ENCODE measurements at places on chromosomes 11 and 22. TPM values are rescaled to one million over a fixed set of nuclear protein-coding genes. Genes with fewer than 3 reads are reported as not detected.

DNA sequence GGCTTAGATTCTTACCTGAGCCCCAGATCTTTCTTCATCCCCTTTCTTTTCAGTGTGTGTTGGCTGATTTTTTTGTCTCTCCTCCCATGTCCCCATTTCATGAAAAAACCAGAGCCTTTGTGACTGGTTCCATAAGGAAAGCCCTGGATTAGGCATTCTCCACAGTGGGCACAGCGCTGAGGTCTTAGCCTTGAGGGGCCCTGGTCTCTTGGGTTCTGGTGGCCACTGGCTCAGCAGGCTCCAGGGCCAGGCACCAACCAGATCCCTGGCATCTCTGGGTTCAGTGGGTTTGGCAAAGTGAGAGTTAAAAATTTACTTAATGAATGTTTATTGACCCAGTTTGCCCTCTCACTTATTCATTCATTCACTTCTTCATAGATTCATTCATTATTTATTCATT lies 49.5 kb upstream of the ACCSL start:
- no peaks in the 10 kb centered on the region for H3K4me1 ChIP-seq
- no peak overlapping the region for H3K27ac ChIP-seq
- H3K4me3 ChIP-seq = no peak overlapping the region
- DNase-seq = no peak

DNA sequence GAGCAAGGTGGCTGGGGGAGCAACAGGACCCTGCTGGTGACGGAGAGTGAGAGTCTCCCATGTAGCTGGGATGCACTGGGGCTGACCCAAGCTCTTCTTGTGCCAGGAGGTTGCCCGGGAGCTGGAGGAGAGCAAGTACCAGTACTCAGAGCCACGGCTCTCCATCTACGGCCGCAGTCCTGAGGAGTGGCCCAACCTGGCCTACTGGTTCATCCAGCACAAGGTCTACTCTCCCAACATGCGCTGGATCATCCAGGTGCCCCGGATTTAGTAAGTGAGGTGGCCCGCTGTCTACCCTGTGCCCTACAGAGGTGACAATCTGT lies 40.4 kb downstream of the AMPD3 start:
- peaks cover 34% of the 10 kb centered on the region for H3K36me3 ChIP-seq
- H3K4me1 ChIP-seq = peaks cover 4% of the 10 kb centered on the region
- no peak for DNase-seq
- H3K27me3 ChIP-seq = no peaks in the 10 kb centered on the region

GRCh38 chr11:64144587-64145472 lies 21.1 kb downstream of the MACROD1 start:
- H3K4me3 ChIP-seq = no peak overlapping the region
- H3K27me3 ChIP-seq = peaks cover 1% of the 10 kb centered on the region
- H3K27ac ChIP-seq = no peak overlapping the region
- no peak for DNase-seq
- H3K4me1 ChIP-seq = peaks cover 9% of the 10 kb centered on the region

GRCh38 chr22:25970374-25970911 lies 198.8 kb upstream of the SEZ6L start:
- H3K36me3 ChIP-seq = no peaks in the 10 kb centered on the region
- no peaks in the 10 kb centered on the region for H3K27me3 ChIP-seq
- H3K27ac ChIP-seq = no peak overlapping the region
- H3K4me1 ChIP-seq = peaks cover 26% of the 10 kb centered on the region
- no peak overlapping the region for H3K4me3 ChIP-seq

DNA sequence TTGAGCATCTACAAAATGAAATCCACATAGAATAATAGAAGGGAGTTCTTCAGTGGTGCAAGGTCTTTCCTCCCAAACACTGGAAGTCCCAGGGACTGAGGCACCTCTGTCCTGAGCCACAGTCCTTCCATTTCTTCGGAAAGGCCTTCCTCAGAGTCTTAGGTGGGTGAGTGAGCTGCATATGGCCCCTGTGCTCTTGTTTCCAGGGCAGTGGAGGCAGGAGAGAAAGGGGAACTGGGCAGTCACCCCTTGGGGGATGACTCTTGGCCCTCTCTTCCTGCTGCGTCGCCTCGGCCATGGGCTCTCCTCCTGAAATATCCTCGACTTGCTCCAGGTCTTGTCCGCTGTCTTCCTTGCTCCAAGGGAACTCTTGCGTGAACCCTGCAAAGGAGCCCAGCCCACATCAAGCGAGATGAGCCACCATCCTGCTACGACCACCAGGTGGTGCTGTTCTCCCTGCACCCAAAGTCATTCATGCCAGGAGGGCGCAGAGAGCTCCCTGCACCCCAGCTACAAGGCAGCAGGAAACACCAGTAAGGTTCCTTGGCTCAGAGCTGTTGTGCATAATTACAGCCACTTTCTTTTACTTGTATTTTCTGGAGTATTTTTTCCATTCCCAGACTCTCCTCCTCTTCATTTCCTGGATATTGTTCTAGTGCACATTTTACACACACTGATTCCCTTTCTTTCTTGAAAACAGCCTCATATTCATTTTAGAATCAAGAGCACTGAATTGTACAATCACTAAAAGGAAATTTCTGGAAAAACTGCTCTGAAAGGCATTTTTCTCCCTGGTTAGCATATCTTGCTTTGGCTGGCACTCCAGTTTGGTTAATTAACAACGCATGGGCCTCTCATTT lies 397.8 kb downstream of the OPCML start:
- H3K36me3 ChIP-seq = no peaks in the 10 kb centered on the region
- DNase-seq = peak; percentile 36
- H3K27me3 ChIP-seq = peaks cover 7% of the 10 kb centered on the region

DNA sequence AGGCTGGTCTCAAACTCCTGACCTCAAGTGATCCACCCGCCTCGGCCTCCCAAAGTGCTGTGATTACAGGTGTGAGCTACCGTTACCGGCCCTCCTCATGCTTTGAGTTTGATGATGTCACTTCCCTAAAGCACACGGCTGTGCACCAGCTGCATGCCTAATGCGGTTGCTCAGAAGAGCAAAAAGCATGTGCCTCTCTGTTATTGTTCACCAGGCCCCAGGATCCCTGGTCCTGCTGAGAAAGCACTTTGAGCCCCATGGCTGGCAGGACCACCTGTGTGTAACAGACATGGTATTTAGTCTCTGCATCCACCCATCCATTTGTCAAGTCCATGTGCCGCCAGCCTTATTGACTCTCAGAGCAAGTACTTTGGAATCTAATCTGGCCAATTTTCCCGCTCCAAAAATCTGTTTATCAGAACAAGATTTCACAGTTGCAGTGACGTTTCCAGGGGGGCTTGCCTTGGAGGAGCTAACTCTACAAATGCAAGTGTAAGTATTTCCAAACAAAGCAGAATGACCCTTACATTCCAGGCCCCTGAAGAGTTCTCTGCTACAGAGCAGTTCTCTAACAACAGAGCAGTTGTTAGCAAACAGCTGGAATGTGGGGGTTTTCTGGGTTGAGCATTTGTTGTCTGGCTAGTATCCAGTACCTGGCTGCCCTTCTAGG lies 89.4 kb downstream of the LDLRAD3 start:
- no peaks in the 10 kb centered on the region for H3K36me3 ChIP-seq
- DNase-seq = no peak
- H3K27ac ChIP-seq = no peak overlapping the region

GRCh38 chr11:88354912-88355311 lies 17.4 kb upstream of the CTSC start:
- peaks cover 45% of the 10 kb centered on the region for H3K4me1 ChIP-seq
- H3K4me3 ChIP-seq = peak overlapping the region; percentile 3
- peaks cover 3% of the 10 kb centered on the region for H3K36me3 ChIP-seq

- no peak overlapping the region for H3K4me3 ChIP-seq
- H3K4me1 ChIP-seq = peaks cover 66% of the 10 kb centered on the region
- no peak for DNase-seq
- H3K27ac ChIP-seq = no peak overlapping the region
- no peaks in the 10 kb centered on the region for H3K27me3 ChIP-seq
These were observed 58.8 kb downstream of the BMAL1 start for GRCh38 chr11:13336246-13336878.

DNA sequence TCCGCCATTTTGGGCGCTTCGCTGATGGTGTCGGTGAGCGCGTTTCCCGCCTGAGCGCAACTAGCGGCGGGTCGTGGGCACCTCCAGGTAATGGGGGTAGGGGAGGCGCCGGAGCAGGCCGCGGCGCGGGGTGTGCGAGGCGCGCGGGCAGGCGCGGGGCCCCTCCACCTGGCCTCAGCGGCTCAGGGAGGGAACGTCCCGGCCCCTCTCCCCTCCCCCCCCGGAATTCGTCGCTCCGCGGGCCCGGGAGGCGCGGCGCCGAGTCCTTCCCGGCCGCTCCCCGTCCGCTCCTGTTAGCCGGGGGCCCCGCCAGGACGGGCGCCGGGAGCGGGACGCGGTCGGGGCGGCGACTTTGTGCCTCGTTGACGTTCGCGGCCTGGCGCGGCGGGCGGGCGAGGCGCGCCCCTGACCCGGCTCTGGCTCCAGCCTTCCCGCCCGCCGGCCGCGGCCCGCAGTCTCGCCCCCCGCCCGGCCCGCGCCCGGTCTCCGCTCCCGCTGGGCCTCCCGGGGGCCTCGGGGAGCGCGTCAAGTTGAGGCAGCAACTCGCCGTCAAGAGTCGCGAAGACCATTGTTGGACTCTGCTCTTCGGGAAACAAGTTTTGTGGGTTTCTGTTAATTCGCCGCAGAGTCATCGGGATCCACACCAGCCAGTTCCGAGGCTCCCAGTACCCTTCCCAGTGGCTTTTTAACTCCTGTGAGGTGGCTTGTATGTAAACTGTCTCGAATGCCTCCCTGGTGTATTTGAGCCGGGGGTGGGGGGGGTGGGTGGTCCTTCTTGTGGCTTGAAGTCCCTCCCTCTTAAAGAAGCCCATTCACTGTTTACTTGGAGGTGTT lies at the start of gene PPP6R3:
Gene PPP6R3, plus strand, starts transcription at position 12 of the 834 bp plus-strand sequence. CDS start 76,913 bp downstream, outside the sequence.
- DNase-seq = no peak
- peak within 1 kb of the TSS; percentile 91 for H3K27ac ChIP-seq
- H3K36me3 ChIP-seq = peaks cover 11% of the 10 kb centered on the region
- H3K4me3 ChIP-seq = peak within 1 kb of the TSS; percentile 86
- no peaks in the 10 kb centered on the region for H3K27me3 ChIP-seq

Gene RIMBP3B
- not detected for total RNA-seq

Gene ZNRD2
- 94.6 TPM for total RNA-seq

Gene PPP2R1B
- total RNA-seq = 58.1 TPM

Gene SLC29A2
- total RNA-seq = 14.3 TPM
